ENCODE measurements at places on chromosomes 5 and 9.
A peak's percentile ranks its signal among the peaks of the same experiment; 100 is the strongest.

GRCh38 chr9:135088979-135089847, 1.7 kb downstream of the OLFM1 start:
- DNase-seq, result no peak

- DNase-seq, result peak; percentile 72
These were observed 179.0 kb upstream of the SGCD start for GRCh38 chr5:156147944-156148285.

GRCh38 chr9:111601237-111602018, 2.0 kb upstream of the PTGR1 start:
- peak; percentile 45 for DNase-seq

DNA sequence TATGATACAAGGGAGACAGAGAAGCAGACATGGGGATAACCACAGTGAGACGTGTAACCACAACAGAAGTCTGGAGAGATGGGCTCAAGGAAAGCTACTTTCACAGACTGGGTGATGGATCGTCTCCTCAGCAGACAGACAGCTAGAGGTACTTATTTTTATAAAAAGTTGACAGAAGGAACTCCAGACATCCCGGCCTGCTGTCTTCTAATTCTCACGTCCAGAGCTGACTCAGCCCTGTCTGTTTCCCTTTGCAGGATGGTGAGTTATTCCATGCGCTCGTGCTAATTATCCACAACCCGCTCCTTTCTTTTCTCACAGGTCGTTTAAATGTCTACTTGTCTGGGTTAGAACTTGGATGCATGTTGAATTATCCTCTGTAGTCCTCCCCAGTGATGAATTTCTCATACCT, 304.5 kb downstream of the CWC27 start:
- DNase-seq, result peak; percentile 94

- DNase-seq, result no peak
These were observed 4.8 kb upstream of the ACOT12 start for GRCh38 chr5:81398741-81399140.

DNA sequence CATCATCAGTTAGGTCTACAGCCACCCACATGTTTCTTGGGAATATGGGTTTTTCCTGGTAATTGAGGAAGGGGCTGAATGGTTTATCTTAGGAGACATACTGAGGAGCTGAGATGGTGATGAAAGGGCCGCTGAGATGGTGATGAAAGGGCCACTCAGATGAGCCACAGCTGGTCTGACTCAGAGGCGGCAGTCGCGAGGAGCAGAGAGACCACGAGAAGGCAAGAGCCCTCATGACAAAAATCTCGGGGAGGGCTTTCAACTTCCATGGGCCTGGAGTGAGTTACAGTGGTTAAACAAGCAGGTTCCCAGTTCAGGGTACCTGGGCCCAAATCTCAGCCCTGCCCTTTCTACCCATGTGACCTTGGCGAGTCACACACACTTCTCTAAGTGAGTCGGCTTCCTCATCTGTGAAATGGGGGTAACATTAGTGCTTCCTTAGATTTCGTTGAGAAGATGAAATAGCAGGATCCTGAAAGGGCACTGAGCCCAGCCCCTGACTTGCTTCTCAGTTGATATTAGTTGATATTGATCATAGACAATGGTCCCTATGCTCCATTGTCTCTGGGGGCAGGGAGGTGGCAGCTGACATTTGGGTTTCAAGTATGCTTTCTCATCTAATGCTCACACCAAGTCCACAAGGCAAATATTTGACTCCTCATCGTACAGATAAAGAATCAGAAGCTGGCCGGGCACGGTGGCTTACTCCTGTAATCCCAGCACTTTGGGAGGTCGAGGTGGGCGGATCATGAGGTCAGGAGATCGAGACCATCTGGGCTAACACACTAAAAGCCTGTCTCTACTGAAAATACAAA, 169.5 kb downstream of the RGS3 start:
- peak; percentile 82 for DNase-seq

GRCh38 chr5:476102-476813, 33.3 kb downstream of the EXOC3 start:
- no peak for DNase-seq

GRCh38 chr5:38948501-38948900, 102.7 kb downstream of the OSMR start:
- peak; percentile 24 for DNase-seq

DNA sequence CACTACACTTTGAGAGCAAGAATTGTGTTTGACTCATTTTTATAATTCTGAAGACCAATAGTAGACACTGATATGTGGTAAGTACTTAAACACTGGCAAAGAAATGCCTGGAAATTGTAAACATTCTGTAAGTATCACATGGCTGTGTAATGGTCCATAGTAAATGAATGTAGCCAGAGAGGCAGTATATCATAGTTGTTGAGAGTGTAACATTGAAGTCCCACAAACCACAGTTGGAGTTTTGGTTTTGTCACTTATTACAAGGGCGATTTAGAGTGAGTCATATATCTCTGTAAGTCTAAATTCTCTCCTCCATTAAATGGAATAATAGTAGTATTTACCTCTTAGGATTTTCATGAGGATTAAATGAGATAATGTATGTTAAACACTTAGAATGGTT, 181.1 kb upstream of the MEF2C start:
- peak; percentile 76 for DNase-seq

GRCh38 chr9:137454597-137455358, 4.4 kb downstream of the NSMF start:
- peak; percentile 10 for DNase-seq

DNA sequence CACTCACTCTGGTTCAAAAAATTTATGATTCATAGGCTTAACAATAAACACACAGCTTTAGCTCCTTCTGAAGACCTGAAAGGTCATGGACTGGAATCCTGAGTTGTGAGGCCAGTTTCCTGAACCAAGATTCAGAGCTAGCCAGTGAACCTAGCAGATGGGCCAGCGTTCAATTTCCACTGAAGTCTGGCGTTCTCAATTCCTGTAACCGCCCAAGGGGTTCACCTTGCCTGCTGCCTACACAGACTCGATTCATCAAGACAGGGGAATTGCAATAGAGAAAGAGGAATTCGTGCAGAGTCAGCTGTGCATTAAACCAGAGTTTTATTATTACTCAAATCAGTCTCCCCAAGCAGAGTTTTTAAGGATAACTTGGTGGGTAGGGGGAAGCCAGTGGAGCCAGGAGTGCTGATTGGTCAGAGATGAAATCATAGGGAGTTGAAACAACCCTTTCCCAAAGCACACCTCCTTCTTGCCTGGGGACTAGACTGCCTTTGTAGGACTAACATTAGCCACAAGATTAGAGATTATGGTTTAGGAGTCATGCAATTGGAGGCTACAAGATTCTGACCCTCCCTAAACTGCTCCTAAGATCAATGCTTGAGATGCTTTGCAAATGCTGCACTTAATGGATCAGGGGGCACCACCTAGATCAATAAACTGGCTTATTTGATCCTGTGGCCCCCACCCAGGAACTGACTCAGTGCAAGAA, 117.5 kb upstream of the SHB start:
- DNase-seq, result no peak

DNA sequence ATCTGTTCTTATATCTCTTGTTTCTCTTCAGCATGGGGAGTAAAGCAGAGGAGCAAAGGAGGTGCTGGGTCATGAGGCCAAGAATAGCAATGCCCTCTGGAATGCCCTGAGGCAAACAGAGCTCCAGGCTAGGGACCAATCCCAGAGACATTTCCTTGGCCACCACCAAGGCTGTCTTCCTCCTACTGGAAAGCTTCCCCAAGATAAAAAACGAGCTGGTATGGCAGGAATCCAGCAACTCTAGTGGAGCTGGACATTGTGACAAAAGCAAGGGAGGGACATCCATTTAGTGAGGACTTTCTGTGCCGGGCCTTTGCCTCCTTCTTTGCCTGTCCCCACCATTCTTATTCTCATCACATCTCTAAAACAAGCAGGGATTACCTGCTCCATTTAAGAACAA, 161.6 kb downstream of the ASTN2 start:
- no peak for DNase-seq

GRCh38 chr5:78550891-78551290, 97.7 kb downstream of the LHFPL2 start:
- peak; percentile 73 for DNase-seq

GRCh38 chr5:66987126-66987525, 209.5 kb downstream of the CD180 start:
- DNase-seq, result peak; percentile 48

- peak; percentile 93 for DNase-seq
These were observed 51.8 kb downstream of the WDR36 start for GRCh38 chr5:111143910-111144309.

DNA sequence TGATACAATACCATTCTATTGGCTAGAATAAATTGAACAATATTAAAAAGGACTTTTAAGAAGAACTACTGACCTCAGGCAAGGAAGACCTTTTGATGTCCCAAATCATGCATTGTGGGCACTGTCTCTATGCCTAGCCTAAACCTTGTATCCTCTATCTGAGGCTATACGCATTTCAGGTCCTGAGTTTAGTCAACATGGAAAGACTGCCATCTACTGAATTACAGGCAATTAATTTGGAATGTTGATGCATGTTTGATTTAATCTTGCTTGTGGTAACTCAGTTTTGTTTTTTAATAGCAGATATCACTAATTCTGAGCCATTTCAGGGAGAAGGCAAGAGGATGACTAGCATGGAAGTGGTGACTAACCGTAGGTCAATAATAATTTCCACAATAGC, 585.3 kb upstream of the CCNG1 start:
- DNase-seq, result no peak

DNA sequence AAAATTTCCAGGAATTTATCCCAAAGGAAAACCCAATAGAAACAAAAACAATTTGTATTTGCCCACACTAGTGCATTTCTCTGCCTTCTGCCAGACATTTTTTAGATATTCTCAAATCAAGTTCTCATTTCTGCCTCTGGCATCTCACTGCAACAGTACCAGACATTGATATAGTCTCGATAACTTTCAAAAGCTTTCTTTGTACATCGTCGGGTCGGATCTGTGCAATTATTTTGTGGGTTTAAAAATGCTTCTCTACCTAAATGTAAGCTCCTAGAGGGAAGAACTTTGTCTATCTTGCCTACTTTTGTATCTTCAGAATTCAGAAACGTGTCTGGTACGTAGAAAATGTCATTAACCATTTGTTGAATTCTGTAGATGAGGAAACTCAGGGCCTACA, 125.5 kb upstream of the LIFR start:
- DNase-seq, result no peak

- DNase-seq, result peak; percentile 78
These were observed 58.3 kb upstream of the AKNA start for GRCh38 chr9:114446036-114446435.

GRCh38 chr5:91420879-91421278, 37.8 kb upstream of the ARRDC3 start:
- no peak for DNase-seq

DNA sequence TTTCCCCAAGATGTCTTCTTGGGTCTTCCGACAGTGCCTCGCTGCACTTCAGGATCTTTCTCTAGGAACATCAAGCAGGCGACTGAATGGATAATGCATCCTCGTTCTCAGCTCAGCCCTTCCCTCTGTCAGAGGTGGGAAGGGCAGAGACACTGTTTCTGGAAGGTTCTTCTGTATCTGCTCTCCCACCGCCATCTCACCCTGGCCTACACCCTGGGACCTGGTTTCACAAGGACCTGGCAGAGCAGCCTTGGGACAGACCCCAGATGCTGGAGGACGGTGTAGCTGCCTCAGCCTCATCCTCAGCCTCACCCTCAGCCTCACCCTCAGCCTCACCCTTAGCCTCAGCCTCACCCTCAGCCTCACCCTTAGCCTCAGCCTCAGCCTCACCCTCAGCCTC, 18.5 kb downstream of the MRPL36 start:
- DNase-seq, result no peak

DNA sequence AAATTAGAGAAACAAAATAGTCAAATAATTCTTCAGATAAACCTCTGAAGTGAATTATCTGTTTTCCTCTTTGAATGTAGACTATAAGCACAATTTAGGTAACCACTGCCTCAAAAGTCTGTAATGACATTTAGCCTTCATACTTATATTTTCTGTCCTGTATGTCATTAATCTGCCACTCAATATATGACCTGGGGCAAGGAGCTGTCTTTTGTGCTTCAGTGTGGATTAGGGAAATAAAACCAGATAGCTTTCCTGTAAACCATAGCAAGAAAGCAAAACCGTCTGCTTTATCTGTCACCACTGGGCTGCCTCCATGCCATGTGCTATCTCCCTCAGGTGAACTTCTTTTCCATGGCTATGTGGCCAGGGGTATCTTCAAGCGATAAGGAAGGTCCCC, 606.6 kb upstream of the C9orf72 start:
- DNase-seq, result no peak

DNA sequence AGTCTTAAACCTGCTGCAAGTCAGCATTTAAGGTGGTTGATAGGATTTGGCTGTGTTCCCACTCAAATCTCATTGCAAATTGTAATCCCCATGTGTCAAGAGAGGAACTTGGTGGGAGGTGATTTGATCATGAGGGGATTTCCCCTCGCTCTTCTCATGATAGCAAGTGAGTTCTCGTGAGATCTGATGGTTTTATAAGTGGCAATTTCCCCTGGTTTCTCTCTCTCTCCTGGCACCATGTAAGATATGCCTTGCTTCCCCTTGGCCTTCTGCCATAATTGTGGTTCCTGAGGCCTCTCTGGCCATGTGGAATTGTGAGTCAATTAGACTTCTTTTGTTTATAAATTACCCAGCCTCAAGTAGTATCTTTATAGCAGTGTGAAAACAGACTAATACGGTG, 84.3 kb upstream of the SMC2 start:
- DNase-seq, result peak; percentile 3

DNA sequence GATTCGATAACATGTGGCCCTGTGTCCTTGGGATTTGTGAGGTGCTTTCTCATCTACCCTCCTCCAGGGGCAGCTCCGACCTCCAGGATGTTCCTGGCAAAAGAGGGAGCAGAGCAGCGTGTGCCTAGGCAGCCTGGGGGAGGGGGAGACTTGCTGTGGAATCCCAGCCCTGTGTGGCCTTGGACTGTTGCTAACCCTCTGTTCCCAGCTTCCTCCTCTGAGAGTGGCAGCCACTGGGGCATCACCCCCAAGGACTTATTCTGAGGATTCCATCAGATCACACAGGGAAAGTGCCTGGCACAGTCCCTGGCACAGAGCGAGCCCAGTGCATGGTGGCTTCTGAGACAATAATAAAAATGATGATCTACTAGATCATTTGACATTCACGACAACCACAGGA, 265.1 kb upstream of the MVB12B start:
- no peak for DNase-seq

GRCh38 chr5:139205124-139205523, 7.0 kb upstream of the SIL1 start:
- DNase-seq, result no peak

- peak; percentile 60 for DNase-seq
These were observed 202.0 kb upstream of the NR3C1 start for GRCh38 chr5:143605403-143606005.

- no peak for DNase-seq
These were observed 1.9 kb downstream of the MTAP start for GRCh38 chr9:21804331-21804730.

Measured in fibroblast of skin of right biceps (primary cell).